ENCODE measurements at places on chromosomes 12 and 14. TPM values are rescaled to one million over a fixed set of nuclear protein-coding genes. Genes with fewer than 3 reads are reported as not detected.

KLHL33 gene
- total RNA-seq, result 2.1 TPM

DBX2 gene
- 0.13 TPM for total RNA-seq

LRP1-AS gene
- not detected for total RNA-seq

RFLNA gene
- total RNA-seq, result 28.1 TPM

CMKLR1 gene
- total RNA-seq, result 20.6 TPM

SYNDIG1L gene
- total RNA-seq, result 0.58 TPM
